ENCODE measurements at places on chromosomes 1 and 21.

GRCh38 chr1:23290836-23291565 is 53.1 kb downstream of the HNRNPR start:
- DNase-seq = no peak

- DNase-seq = no peak
Measured at GRCh38 chr1:197738927-197739326, 36.4 kb downstream of the DENND1B start.

DNA sequence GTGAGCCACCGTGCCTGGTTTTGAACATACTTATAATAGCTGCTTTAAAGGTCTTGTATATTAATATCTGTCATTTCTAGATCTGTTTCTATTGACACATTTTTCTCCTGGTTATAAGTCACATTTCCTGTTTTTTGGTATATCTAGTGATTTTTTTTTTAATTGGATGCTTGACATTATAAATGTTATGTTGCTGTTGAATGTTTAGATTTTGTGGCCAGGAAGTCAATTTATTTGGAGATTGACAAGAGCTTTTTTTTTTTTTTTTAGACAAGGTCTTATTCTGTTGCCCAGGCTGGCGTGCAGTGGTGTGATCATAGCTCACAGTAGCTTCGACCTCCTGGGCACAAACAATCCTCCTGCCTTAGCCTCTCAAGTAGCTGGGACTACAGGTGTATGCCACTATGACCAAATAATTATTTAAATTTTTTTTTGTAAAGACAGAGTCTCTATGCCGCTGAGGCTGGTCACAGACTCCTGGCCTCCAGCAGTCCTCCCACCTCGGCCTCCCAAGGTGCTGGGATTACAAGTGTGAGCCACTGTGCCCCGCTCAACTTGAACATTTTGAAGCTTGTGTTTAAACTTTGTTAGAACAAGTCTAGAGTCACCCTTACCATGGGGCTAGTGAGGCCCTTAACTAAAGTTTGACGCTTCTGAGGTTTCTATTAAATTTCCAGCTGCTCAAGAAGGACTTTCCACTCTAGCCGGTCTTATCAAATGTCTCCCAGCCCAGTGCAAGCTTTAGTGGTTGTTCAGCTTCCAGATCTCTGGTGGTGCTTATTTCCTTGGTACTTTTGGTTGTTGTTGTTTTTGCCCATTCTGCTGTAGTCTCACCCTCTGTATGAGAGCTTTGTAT is 8.6 kb upstream of the CHI3L2 start:
- no peak for DNase-seq

GRCh38 chr1:246139745-246140182 is 367.3 kb downstream of the SMYD3 start:
- DNase-seq = no peak

GRCh38 chr1:58238846-58239245 is 307.7 kb downstream of the OMA1 start:
- no peak for DNase-seq

DNA sequence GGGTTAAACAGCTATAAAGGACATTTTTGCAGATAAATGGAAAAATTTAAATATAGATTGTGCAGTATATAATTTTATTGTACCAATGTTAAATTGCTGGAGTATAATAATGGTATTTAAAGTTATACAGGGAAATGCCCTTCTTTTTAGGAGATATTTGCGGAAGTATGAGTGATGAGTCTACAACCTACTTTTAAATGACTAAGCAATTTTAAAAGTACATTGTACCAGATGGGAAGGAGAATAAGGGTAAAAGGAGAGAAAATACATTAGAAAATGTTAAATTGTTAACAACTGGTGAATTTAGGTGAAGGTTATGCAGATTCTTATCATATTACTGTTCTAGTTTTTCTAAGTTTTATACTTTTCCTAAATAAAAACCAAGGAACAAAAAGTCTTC is 91.8 kb downstream of the ZZZ3 start:
- no peak for DNase-seq

DNA sequence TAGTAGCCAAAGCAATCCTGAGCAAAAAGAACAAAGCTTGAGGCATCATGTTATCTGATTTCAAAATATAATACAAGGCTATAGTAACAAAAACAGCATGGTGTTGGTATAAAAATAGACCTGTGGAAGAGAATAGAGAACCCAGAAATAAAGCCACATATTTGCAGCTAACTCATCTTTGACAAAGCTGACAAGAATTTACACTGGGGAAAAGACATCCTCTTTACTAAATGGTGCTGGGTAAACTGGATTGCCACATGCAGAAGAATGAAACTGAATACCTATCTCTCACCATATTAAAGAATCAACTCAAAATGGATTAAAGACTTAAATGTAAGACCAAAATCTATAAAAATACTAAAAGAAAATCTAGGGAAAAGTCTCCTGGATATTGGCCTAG is 59.5 kb upstream of the CD55 start:
- no peak for DNase-seq

- no peak for DNase-seq
Measured at GRCh38 chr1:203346060-203346768, 4.7 kb downstream of the FMOD start.

DNA sequence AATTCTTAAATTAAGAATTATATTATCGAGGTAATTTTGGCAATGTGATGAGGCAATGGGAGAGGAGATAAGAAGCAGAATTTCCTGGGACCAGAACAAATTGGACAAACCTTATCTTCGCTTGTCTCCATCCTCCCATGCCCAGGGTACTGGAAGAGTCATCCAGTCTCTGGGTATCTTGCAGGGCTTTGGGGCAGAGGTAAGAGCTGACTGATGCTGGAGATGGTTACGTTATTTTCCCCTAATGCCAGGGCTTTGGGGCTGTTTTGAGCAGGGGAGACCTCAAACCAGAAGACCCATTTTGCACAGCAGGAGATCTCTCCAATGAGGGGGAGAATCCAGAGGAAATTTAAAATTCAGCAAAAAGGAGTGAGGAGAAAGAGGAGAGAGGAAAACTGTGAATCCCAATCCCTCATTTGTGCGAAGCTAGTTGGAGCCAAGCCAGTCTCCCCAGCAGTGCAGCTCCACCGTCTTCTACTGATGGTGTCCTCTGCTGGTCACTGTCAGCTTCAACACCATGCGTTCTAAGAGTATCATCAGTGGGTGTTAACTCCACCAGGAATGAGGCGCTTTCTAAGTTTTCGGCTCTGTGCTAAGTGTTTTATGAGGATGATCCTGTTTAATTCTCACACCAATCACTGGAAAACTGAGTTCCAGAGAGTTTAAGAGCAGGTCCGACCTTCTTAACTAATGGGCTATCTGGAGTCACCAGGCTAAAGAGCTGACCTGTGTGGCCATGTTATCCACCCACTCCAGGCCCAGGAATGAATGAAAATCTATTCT is 86.8 kb upstream of the CD34 start:
- DNase-seq = peak; percentile 70

DNA sequence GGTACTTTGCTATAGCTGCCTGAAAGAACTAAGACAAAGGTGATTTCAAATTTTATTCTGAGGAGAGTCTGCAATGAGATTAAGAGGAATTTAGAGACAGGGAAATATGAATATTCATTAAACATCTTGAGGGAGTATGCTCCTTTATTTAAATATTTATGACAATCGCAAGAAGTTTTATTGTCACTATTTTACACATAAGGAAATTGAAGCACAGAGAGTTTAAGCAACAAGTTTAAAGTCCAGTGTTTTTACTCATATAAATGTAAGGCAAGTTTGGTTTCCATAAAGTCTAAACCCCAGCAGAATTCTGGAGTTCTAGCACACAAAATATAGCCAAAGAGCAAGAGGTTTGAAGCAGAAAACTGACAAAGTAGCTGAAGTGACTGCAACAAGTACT is 49.3 kb upstream of the SAMSN1 start:
- no peak for DNase-seq

- no peak for DNase-seq
Measured at GRCh38 chr1:117670976-117671780, 65.3 kb downstream of the TENT5C start.

- DNase-seq = no peak
Measured at GRCh38 chr1:67551375-67551774, 121.2 kb upstream of the SERBP1 start.

DNA sequence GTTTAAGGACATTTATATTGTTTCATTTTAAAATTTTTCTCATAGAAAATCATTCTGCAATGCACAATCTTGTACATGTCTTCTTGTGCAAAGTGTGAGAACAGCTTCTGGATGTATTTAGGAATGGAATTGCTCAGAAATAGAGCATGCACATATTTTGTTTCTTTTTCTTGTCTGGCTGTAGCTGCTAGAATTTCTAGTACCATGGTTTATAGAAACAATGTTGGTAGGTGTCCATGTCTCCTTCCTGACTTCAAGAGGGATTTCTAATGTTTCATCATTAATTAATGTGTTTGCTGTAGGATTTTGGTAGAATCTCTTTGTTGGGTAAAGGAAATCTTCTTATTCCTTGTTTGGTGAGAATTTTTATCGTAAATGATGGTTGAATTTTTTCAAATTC is 99.0 kb downstream of the RYR2 start:
- no peak for DNase-seq

DNA sequence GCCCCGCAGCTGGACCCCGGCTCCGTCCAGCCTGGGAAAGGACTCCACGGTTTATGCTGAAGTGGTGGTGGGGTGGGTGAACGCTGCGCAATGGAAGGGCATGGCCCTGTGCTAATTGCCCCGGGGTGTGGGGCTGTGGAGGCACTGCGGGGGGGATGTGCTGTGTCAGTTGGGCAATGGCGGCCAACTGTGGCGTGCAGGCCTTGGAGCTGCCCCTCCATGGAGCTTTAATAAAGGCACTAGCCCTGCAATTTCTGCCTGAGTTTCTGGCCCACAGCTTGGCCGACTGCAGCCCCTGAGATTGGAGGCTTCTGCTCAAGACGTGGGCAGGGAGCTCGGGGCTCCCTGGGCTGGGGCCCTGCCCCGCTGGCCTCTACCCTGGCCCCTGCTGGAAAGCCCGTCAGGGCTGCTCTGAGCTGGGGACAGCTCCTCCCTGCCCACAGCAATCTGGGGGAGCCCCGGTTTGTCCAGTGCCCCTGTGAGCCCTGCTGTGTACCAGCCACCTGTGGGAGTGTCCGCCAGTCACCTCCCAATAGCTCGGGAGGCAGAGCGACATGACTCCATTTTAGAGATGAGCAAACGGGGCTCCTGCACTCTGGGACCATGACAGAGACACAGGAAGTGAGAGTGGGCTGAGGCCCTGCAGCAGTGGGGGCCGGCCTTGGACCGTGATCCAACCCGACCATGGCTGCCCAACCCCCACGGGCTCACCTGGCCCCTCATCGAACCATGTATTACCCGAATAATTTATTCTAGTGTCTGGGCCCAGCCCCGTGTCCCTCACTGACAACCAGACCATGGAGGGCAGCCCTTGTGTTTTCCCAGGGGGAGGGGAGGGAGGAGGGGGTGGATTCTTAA is 8.7 kb upstream of the TNFRSF14 start:
- no peak for DNase-seq

DNA sequence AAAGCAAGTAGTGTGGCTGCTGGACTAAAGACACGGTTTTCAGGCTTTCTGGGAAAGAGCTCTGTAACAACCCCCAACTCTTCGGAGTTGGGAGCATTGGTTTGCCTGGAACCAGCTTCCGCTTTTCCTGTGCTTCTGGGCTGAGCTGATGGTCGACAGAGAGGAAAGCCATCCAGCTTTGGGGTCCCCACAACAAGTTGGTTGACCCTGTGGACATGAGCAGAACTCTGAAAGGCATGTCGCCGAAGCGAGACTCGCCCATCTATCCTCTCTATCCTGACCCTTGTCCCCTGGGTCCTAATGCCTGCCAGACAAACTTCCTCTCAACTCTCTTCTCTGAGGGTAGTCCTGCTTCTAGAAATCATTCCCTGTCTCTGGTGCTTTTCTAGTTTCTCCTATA is 31.9 kb upstream of the FCGR2A start:
- DNase-seq = peak; percentile 55

- no peak for DNase-seq
Measured at GRCh38 chr1:215780139-215780538, 213.0 kb downstream of the KCTD3 start.

DNA sequence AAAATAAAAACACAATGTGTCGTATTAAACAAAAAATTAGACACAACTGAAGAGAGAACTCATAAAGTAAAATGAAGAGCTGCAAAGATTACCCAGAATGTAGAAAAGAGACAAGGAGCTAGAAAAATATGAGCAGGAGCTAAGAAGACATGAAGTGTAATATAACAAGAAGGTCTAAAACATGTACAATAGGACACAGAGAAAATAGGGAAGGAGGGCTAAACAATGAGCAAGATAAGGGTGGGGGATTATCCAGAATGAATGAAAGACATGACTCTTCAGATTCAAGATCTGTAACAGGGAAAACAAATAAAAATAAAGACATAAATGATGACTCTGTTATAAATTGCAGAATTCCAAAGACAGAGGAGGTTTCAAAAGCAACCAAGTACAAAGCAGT is 38.3 kb downstream of the PRDM15 start:
- no peak for DNase-seq

GRCh38 chr1:163772246-163772645 is 450.5 kb downstream of the NUF2 start:
- no peak for DNase-seq
